ENCODE measurements at places on chromosomes 13 and 19.
A peak's percentile ranks its signal among the peaks of the same experiment; 100 is the strongest.

DNA sequence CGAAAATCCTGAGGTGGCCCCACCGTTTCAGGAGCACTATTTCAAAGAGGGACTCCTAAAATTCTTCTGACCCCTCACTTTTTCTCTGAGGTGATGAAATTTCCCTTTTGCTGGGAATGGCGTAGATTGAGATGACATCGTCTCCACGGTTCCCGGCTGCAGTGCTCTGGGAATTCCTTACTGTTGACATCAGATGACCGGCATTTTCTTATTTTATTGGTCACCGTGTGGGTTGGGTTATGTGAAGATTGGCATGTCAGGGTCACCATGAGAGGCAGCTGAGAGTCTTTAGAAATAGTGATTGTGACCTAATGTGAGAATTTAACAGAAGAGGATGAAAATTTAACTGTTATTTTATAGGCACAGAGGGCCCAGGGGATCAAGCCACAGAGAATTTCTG lies 356.7 kb downstream of the FGF9 start:
- no peak for DNase-seq

GRCh38 chr13:48199404-48199946 lies 33.5 kb upstream of the ITM2B start:
- DNase-seq, result no peak

DNA sequence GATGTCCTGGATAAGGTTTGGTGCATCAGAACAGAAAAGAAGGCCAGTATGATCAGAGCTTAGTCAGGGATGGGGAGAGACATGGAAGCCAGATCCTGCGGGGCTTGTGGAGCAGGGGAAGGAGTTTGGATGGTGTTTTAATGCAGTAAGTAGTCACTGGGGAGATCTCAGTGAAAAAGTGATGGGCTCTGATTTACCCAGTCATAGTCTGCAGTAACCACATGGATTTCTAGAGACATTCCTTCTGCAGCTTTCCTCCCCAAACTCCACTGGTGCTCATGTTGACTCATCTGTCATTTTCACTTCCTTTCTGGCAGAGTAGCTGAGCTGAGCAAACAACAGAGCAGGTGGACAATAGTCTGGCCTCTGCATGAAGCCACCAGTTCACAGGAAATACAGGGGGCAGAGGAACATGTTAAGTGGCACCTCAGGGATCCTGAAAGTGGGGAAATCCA lies 144.1 kb downstream of the DPF1 start:
- DNase-seq, result peak; percentile 93

DNA sequence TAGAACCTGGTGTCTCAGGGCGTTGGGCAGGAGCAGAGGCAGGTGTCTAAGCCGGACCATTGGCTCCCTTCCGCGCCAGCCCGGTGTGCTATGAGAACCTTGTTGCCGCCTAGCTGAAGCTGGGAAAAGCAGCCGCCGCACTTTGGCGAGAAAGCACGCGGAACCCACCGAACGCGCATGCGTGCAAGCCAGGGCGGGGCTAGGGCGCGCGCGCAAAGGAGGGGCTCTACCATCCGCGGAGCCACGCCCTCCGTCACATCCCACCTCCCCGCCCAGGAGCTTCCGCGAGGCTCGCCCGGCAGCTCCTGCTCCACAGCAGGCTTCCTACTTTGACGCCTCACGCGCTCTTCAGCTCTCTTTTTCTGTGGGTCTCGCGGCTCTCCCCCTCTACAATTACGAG lies 51.3 kb downstream of the WDR87 start:
- DNase-seq, result peak; percentile 78

DNA sequence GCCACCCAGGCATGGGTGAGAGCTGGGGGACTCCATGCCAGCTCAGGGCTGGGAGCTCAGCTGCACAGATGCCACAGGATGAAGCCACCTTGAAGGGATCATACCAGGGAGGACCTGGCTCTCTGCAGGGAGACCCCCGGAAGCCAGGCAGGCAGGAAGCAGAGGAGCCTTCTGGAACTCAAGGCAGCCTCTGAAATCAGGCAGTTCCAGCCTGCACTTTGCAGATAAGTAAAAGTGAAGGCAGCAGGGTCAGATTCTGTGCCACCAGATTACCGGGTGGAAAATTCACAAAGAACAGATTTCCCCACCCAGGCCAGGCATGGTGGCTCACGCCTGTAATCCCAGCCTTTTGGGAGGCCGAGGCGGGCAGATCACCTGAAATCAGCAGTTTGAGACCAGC lies 2.5 kb downstream of the TMEM259 start:
- DNase-seq, result no peak

DNA sequence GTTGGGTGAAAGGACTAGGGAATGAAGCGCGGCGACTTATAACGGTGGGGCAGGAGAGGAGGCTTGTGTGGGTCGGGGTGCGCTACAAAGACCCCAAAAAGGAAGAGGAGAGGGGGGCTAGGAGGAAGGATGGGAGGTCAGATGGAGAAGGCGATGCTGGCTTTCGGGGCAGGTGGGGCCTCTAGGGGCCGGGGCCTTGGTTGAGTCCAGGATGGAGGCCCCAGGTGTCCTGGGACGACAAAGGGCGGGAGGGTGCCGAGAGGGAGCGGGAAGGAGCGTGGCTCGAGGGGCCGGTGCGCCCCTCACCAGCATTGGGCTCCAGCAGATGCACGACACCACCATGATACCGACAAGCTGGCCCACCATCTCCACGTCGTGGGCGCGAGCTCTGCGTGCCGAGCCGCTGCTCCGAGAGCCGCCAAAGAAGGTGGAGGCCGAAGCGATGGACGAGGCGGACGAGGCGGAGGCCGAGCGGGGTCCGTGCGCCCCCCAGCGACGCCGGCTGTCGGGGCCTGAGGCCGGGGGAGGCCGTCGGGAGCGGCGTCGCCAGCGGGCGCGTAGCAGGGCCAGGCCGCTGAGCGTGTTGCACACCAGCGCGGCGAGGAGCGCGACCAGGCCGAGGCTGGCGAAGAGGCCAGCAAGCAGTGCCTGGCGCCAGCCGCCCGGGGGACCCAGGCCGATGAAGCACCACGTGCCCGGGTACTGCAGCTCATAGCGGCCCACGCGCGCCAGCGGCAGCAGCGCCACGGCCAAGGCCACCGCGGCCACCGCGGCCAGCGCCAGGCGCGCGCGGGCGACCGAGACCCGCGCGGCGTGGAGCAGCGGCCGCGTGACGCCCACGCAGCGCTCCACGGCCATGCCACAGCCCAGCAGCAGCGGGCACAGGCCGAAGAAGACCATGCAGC lies 1.8 kb downstream of the PTGER1 start:
- DNase-seq, result peak; percentile 33

DNA sequence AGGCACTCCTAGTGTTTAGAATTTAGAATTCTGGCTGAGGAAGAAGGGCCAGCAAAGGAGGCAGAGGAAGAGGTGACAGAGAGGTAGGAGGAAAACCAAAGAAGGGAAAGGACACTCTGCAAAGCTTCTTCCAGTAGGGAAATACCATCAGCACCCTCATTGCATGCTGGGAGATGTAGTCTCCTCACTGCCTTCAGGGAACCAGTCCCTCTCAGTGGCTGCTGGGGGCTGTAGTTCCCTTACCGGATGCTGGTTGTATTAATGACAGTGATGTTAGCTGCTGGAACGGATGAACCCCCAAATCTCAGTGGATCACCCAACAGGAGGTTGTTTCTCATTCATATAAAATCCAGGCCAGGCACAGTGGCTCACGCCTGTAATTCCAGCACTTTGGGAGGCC lies 10.1 kb downstream of the GRIN2D start:
- DNase-seq, result peak; percentile 50

- DNase-seq, result peak; percentile 31
These were observed 2.8 kb upstream of the A1BG start for GRCh38 chr19:58355908-58356765.

- no peak for DNase-seq
These were observed 4.5 kb downstream of the TEX26 start for GRCh38 chr13:30936971-30937370.

GRCh38 chr13:98096059-98096458 lies 46.8 kb upstream of the FARP1 start:
- DNase-seq, result no peak

- no peak for DNase-seq
These were observed 172.0 kb downstream of the DLEU7 start for GRCh38 chr13:50671497-50671850.

GRCh38 chr19:35514282-35514809 lies 897 bp upstream of the DMKN start:
- peak; percentile 80 for DNase-seq

- DNase-seq, result peak; percentile 3
These were observed 6.8 kb downstream of the ATP13A1 start for GRCh38 chr19:19656451-19657396.

DNA sequence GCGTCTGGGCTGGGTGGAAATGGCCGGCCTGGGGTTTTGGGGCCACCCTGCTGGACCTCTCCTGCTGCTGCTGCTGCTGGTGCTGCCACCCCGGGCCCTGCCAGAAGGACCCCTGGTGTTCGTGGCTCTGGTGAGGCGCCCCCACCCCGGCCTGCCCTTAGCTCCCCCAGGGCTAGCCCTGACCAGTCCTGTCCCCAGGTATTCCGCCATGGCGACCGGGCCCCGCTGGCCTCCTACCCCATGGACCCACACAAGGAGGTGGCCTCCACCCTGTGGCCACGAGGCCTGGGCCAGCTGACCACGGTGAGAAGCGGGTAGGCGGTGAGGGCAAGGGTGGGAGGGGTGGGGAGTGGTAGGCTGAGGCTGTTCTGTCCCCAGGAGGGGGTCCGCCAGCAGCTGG lies at the start of gene ACP4:
TSS of gene ACP4 (plus strand) at position 20 of the 400 bp plus-strand sequence. CDS start at position 20, 0 bp downstream.
- DNase-seq, result no peak

Data from GM03348 (cell line).